ENCODE measurements at places on chromosomes 2 and 18.

DNA sequence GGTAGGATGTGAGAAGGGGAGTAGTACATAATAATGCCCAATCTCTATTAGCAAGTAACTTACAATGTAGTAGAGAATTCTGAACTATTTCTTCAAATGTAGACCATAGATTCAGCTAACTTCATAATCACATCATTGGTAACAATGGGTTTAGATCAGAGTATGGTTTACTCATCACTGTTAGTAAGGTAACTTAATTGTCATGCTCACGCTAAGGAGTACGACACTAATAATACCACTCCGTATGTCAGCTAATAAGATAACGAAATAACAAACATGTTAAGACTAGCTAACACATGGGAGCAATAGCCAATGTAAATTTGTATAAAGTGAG, 56.4 kb upstream of the CCDC141 start:
- no peak for DNase-seq

GRCh38 chr2:80529466-80530165, 225.1 kb upstream of the LRRTM1 start:
- no peak for DNase-seq

- no peak for DNase-seq
These were observed 95.6 kb downstream of the SP3 start for GRCh38 chr2:173869244-173870229.

DNA sequence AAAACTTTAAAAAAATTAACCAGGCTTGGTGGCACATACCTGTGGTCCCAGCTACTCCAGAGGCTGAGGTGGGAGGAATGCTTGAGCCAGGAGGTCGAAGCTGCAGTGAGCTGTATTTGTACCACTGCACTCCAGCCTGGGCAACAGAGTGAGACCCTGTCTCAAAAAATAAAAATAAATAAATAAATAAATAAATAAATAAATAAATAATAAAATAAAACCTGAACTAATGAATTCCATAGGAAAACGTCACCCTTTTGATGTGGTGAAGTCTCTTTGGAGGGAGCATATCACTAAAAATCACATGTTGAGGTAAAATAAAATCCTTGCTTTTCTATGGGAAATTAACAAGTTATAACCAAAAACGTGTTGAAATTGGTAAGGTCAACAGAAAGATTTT, 29.6 kb upstream of the ITGAV start:
- DNase-seq = no peak

DNA sequence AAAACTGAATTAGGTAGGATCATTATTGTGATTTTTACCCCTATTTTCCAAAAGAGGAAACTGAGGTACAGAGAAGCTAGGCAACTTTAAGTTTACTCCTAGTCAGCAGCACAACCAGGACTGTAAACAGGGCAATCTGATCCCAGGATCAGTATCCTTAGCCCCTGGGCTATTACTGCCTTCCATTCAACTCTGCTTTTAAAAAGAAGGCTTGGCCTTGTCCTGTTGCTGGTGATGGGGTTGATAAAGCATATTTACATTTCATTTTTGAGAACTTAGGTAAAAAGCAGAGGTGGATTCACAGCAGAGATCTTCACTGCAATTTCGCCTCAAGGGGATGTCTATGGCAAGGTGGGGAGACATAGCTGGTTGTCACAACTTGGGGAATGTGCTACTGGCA, 148.5 kb downstream of the GALNT14 start:
- DNase-seq = no peak

DNA sequence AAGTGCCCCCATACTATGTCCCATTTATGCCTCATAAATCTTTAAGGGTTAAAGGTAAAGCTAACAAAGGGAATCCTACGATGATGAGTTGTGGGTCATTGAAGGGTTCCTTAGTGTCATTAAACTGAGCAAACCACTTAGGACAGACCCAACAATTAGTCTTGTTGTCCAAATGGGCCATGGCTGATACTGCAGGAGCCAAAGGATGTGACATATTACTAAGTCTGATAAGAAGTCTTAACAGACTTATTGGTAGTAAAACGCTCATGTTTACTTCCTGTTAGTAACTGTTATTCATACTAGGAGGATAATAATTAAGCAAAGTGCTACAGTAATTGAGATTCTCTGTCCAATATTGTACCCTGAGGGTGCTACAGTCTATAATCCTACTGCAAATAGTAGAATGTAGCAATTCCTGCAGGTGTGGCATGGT, 96.8 kb downstream of the PTPN4 start:
- DNase-seq = no peak

DNA sequence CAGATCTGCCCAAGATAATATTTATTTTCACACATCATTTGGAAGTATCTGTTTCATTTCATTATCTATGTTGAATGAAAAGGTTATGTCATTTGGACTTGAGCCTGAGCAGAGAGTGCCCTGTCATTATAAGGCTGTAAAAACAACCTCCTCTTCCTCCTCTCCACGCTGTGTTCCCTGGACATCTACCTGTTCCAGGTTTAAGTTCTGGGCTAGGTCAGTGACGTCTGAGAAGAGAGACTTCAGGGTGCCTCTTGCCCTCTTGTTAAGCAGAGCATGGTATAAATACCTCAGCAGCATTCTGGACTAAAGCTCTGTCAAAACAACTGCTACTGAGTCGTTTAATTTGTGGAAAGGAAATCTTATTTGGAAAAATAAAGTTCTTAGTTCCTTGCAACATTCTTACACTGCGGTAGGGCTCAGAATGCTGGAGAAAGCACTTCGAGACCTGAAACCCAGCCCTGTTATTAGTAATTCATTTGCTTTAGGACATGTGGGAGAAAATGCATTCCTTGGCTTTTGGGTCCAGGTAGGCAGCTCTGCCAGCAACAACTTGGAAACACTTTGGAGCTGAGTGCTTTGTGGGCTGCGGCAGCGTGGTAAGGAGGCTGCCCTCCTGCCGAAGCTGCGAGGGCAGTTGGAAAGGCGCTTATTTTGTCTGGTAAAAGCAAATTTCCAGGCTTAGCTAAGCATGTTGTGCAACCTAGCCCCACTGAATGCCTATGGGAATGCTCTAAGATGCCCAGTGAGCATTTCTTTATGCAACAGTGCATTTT, 91.8 kb upstream of the NEDD4L start:
- DNase-seq = no peak

DNA sequence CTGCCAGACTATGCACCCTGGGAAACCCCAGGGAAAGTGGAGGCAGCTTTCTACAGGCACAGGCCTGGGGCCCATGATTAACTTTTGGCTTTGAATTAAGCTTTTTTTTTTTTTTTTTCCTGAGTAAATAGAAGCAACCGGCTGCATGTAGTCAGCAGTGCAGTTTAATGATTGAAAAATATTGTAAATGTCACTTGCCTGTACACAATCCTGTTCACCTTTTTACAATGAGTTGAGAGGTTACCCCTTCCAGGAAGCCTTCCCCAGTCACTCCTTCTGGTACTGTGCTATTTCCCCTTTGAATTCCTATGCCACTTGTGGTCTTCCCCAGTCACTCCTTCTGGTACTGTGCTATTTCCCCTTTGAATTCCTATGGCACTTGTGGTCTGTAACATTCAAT, 475.6 kb downstream of the TDRD15 start:
- no peak for DNase-seq

DNA sequence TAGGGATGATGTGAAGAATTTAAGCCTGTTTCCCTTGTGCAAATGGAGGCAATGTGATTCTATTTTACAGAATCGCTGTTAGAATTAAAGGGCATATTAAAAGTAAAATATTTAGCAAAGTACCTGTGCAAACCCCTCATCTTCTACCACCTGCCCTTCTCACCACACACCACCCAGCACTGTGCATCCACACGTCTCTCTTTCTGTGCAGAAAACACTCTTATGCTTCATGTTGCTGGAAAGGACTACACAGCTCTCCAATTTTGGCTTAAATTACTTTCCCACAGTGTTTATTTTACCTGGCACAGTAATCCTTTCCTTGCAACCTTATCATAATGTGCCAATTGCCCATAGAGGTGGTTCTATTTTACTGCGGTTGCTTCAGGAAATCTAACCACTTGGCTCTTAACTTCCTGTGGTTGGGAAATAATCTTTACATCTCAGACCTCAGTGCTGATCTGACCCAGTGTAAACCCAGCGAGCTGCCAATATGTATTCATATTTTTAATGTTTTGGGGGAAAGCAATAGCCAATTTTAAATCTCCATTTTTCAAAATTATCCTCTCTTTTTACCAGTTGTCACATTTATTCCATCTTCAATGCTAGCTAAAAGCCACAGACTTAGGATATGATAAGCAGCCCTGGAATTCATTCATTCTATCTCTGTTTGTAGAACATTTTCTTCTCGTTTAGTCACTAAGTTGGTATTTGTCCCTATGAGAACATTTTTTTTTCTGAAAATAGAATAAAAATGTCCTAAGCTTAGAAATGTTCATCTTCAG, 250.9 kb downstream of the DSEL start:
- DNase-seq = no peak

DNA sequence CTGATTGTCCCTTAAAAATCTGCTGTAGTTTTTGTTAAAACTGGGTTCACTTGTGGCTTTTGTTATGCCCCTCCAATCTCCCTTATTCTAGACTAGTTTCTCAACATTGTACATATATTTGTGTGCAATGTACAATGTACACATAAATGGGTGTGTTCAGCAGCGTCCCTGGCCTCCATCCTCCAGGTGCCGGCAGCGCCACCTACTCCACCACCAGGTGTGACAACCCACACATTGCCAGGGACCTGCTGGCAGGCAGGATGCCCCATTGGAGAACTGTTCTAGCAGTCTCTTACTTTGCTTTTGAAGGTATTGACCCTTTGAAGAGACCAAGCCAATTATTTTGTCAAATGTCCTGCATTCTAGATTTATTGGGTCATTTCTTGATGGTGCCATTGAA, 75.4 kb downstream of the SH3RF3 start:
- no peak for DNase-seq

- DNase-seq = no peak
These were observed 489.1 kb downstream of the CNTNAP5 start for GRCh38 chr2:124514236-124514635.

- DNase-seq = no peak
These were observed 76.0 kb downstream of the FAM124B start for GRCh38 chr2:224325941-224326340.

DNA sequence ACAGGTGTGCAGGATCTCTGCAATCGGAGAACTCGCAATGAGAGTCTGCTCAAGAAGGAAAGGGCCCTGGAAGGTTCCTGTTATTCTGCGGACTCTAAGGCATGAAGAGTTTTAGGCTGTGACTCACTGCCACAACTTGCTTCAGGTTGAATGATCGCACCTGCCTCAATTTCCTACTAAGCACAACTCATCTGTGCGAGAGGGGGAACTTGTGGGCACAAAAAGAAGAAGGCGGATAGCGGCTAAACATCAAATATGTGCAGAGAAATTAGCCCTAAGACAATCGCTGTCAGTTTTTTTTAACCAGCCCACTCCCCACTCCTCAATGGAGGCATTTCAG, 14.0 kb upstream of the CREG2 start:
- DNase-seq = no peak

DNA sequence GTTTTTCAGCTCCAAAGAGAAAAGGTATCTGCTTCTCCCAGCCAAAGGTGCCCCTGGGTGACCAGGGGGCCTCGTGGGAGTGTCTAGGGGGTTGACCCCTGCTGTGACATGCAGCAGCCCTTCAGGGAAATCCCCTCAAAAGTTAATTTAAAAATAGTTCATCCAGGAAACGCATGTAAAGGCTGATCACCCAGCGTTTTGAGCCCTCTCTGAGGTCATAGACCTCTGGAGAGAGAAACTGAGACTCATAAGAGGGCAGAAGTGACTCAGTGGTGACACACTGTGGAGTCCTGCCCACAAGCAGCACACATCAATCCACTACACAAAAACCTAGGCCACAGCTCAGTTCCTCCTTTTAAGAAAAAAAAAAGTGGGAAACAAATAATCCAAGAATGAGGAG, 11.9 kb downstream of the GAL3ST2 start:
- no peak for DNase-seq

Measured in liver (tissue), 10 donors.